ENCODE measurements at places on chromosomes 5 and 9.

DNA sequence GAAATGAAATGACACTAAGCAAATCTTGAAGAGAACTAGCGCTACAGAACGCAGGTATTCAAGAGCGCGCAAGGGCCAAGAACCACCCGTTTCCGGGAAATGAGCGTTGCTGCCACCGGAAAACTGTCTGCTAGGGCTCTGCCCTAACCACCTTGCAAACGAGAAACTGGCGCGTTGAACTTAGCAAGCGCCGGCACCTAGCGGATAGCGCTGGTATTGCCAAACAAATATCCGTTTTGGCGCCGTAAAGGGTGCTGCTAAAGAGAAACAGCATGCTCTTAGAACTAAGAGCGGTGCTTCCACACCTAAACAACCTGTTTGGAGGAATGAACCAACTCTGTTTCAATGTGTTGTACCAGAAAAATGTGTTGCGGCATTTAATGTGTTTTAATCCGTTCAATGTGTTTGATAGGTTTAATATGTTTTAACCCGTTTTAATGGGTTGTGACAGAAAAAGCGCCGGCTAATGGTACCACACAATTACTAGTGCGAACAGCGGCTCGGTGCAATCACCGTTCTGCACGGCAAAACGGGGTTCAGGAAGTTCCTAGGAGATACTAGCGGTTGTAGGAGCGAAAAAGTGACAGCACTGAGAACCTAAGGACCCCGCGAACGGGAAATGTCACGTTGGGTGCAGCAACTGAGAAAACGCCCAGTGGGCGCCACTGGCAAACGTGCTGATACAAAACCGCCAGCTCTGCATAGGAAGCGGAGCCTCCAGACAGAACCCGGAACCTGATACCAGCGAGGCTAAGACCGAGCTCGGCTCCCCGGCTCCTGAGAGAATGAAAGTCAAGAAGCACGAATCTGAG is at the start of gene ANXA2R:
Gene ANXA2R (minus strand): TSS at position 33 of the 812 bp plus-strand sequence. CDS start 273 bp downstream, outside the sequence.
- DNase-seq = peak; percentile 96

- DNase-seq = no peak
Measured at GRCh38 chr5:40736103-40736875, 19.5 kb downstream of the TTC33 start.

DNA sequence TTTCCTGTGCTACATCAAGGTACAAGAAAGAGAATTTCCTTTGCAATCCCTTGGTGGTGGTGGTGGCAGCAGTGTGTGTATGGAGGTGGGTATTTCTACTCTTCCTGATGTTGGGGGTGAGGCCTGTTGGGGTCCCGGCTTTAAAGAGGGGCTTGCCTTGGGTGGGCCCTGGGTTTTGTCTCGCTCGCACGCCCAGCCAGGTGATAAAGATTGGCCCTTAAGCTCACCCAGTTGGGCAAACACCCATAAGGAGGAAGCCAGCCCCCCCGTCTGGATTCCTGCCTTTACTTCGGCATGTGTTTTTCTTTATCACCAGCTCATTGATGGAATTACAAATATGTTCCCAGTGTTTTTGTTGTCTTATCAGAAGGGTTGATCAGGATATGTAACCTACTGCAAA is 16.0 kb upstream of the SARDH start:
- DNase-seq = no peak

GRCh38 chr5:56029457-56029856 is 34.7 kb upstream of the IL6ST start:
- DNase-seq = no peak

DNA sequence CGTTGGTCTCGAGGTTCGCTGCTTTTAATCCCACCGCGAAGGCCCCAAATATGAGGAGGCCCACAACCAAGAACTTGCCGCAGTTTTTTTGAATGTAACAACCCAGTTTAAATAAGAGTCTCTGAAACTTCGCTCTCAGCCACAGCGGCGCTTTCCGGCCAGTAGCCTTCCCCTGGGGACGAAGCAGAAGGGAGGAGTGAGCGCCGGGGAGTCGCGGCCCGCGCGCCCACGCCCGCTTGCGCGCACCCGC is 10.4 kb downstream of the PTCH1 start:
- peak; percentile 20 for DNase-seq

DNA sequence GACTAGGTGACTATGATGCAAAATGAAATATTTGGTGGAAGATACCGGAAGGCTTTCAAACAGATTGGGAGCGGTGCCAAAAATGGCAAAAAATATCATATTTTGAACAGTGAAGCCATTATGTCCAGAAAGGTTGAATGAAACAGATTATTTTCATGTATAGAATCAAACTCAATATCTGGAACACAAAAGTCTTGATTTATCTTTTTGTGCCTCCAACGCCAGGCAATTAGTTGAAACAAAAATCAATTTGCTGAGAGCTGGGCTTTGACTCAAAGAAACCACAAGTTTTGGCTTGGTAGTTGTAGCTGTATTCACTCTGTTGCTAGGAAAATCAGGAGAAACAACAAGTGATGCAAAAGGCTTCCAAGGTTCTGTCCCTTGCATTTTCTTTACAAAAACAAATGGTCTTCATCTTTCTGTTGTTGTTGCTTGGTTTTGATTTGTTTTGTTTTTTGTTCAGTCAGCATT is 421.7 kb upstream of the TYRP1 start:
- no peak for DNase-seq
